Stimulated activated naive B cell treated with anti-CD40 and anti-IgM and Interleukin-4, amounts not matched to agents 10 μg/mL and 1 μg/mL and 100 μg/mL, for 72 hours (primary cell): ENCODE measurements at places on chromosomes 16 and 17.

DNA sequence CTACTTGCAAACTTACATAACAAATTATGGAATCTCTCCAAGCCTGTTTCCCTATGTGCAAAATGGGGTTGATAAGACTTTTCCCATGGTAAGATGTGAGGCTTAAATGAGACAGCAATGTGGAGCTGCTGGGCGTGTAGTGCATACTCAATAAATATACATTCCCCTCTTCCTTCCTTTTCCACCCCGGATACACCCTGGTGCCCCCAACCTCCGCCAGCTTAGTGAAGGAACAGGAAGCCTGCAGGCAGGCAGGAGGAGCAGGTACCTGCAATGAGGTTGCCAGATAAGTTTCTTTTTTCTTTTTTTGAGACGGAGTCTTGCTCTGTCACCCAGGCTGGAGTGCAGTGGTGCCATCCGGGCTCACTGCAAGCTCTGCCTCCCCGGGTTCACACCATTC is 14.9 kb downstream of the C17orf50 start:
- no peak for DNase-seq

- DNase-seq: no peak
Measured at GRCh38 chr17:64097196-64097936, 32.6 kb downstream of the ERN1 start.

DNA sequence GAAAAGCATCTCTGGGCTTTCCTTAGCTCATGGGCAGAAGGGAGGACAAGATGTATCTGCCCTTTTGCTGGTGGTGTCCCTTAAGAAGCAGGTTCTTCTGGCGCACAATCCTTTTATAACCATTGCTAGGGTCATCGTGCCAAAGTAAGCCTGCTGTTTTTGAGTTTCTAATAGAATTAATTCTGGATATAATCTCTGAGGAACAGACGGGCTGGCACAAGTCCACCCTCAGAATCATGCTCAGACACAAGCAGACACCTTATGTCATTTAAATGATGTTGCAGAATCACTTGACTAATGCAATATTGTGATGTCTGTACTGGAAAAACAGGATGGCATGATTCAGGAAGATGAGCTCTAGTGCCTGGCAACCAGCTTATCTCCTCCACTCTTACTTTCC is 18.8 kb upstream of the MMD start:
- DNase-seq: no peak

DNA sequence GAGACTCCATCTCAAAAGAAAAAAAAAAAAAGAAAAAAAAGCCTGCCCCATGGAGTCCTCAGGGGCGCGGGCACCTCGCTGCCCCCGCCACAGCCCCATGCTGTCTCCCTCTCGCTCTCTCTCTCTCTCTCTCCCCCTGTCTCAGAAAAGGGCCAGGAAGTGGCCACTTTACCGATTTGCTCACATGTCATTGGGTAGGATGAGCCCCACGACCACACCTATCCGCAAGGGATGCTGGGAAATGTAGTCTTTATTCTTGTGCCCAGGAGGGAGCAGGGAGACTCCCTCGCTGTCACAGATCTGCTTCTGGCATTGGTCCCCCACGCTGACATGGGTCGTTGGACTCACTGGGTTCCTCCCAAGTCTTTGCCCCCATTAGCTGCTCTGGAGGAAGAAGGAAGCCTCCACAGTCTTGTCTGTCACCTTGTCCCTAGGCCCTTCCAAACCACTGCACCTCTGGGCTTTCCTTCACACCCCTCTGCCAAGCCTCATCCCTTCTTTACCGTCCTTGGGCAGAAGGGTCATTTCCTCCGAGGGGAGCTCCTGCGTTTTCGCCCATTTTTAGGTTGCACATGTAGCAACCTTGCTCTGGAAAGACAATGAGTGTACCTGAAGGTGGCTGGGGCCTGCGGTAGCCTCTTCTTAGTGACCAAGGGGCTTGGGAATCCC is 6.9 kb upstream of the GJD3 start:
- DNase-seq: no peak

- peak; percentile 9 for DNase-seq
Measured at GRCh38 chr16:72764015-72764654, 283.8 kb downstream of the ZFHX3 start.

DNA sequence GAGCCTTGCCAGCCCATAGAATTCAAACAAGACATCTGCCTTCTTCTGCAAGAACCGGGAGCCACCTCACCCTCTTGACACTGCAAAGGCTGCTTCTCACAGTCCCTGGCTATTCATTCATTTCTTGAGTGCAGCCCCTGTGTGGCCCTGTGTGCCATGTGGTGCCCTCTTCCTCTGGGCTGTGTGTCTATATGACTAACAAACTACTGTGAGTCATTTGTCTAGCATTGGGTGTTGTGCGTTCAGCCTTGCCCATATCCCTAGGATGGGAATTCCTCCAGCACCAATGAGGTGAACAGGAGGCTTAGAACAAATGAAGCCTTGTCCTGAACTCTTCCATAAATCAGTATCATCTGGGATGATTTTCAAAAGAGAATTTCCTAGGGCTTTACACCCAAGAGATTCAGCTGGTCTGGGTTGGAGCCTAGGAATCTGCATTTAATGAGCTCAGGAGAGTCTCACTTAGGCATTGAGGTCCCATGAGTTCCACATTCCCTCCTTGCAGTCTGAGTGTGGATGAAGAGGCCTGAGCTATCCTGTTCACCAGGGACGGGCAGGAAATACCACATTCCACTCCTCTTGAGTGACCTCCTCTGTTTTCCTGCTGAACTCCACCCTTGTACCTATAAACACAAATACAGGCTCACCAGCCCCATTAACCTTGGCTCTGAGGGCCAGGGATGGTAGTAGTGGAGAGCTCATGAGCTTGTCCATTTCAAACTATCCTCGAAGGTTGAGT is 308.7 kb upstream of the N4BP1 start:
- DNase-seq: no peak

GRCh38 chr17:57735707-57736106 is 9.4 kb downstream of the CCDC182 start:
- no peak for DNase-seq

GRCh38 chr16:87828907-87829621 is 40.2 kb downstream of the SLC7A5 start:
- DNase-seq: no peak
